ENCODE measurements at places on chromosomes 11 and 22. TPM values are rescaled to one million over a fixed set of nuclear protein-coding genes. Genes with fewer than 3 reads are reported as not detected.
A peak's percentile ranks its signal among the peaks of the same experiment; 100 is the strongest.

DNA sequence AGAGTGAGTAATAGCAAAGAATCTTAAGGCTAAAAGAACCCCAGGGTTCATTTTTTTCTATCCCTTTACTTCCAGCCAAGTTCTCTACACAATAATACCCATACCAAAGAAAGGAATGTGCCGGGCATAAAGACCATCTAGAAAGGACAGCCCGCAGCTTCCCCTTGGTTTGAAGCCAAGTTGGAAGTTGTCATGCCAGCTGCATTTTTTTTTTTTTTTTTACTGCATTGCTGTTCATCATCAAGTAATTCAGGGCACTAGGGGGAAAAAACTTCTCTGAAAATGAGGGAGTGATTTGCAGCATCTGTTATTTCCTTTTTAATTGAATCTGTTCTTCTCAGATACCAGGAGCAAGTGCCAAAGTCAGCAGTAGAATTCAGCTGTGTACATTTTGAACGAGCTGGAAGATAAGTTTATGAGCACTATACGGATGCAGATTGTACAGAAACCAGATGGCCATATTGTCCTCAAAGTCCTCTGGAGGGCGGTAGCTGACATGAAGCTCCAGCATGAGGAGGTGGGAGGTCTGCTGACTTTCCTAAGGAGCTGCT, 56.4 kb downstream of the UBASH3B start:
- no peaks in the 10 kb centered on the region for H3K36me3 ChIP-seq
- H3K4me1 ChIP-seq = no peaks in the 10 kb centered on the region
- no peaks in the 10 kb centered on the region for H3K27me3 ChIP-seq
- no peak for DNase-seq

- no peaks in the 10 kb centered on the region for H3K4me1 ChIP-seq
- H3K36me3 ChIP-seq = no peaks in the 10 kb centered on the region
- no peak overlapping the region for H3K27ac ChIP-seq
- no peaks in the 10 kb centered on the region for H3K27me3 ChIP-seq
- H3K4me3 ChIP-seq = no peak overlapping the region
- DNase-seq = no peak
Measured at GRCh38 chr11:68959465-68960293, 21.1 kb downstream of the MRGPRD start.

DNA sequence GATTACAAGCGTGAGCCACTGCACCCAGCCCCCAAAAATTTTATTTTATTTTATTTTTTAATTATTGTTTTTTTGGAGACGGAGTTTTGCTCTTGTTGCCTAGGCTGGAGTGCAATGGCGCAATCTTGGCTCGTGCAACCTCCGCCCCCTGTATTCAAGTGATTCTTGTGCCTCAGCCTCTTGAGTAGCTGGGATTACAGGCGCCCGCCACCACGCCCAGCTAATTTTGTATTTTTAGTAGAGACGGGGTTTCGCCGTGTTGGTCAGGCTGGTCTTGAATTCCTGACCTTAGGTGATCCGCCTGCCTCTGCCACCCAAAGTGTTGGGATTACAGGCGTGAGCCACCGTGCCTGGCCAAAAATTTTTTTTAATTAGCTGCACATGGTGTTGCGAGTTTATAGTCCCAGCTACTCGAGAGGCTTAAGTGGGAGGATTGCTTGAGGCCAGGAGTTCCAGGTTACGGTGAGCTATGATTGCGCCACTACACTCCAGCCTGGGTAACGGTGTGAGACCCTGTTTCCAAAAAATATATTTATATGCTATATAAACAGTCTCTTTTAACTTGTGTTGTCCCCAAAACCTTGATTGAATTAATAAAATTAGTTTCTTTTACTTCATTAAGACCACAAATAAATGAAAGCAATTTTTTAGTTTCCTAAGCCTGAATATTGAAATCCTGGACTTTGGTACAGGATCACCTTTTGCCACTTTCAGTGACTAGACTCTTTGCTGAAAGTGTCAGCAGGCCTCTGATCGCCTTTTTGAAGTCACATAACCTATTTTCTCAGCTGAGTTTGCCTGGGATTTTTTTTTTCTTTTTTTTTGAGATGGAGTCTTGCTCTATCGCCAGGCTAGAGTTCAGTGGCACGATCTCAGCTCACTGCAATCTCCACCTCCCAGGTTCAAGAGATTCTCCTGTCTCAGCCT, 16.2 kb downstream of the ATG13 start:
- no peaks in the 10 kb centered on the region for H3K4me1 ChIP-seq
- H3K27ac ChIP-seq = no peak overlapping the region
- H3K36me3 ChIP-seq = peaks cover 29% of the 10 kb centered on the region
- no peak for DNase-seq
- no peaks in the 10 kb centered on the region for H3K27me3 ChIP-seq

- no peaks in the 10 kb centered on the region for H3K27me3 ChIP-seq
- no peak for DNase-seq
- no peak overlapping the region for H3K4me3 ChIP-seq
- no peaks in the 10 kb centered on the region for H3K4me1 ChIP-seq
Measured at GRCh38 chr11:131248588-131248987, 121.8 kb upstream of the NTM start.

The FOLR2 gene
- total RNA-seq = 34.5 TPM

- peak overlapping the region; percentile 79 for H3K27ac ChIP-seq
- no peaks in the 10 kb centered on the region for H3K27me3 ChIP-seq
- DNase-seq = no peak
- no peaks in the 10 kb centered on the region for H3K36me3 ChIP-seq
- H3K4me3 ChIP-seq = no peak overlapping the region
Measured at GRCh38 chr11:69122630-69123431, 32.9 kb upstream of the SMIM38 start.

GRCh38 chr11:102109896-102110760, at the start of gene YAP1:
TSS of gene YAP1 (plus strand) at chr11:102110447. CDS start at chr11:102110849, 402 bp downstream.
- H3K27me3 ChIP-seq = no peaks in the 10 kb centered on the region
- peak; percentile 94 for DNase-seq
- no peaks in the 10 kb centered on the region for H3K36me3 ChIP-seq
- peak within 1 kb of the TSS; percentile 100 for H3K27ac ChIP-seq
- H3K4me3 ChIP-seq = peak within 1 kb of the TSS; percentile 89
- H3K4me1 ChIP-seq = peaks cover 10% of the 10 kb centered on the region

- no peaks in the 10 kb centered on the region for H3K4me1 ChIP-seq
- no peaks in the 10 kb centered on the region for H3K27me3 ChIP-seq
- H3K36me3 ChIP-seq = no peaks in the 10 kb centered on the region
- no peak for DNase-seq
- no peak overlapping the region for H3K27ac ChIP-seq
Measured at GRCh38 chr22:19509191-19509590, 15.0 kb downstream of the CLDN5 start.

DNA sequence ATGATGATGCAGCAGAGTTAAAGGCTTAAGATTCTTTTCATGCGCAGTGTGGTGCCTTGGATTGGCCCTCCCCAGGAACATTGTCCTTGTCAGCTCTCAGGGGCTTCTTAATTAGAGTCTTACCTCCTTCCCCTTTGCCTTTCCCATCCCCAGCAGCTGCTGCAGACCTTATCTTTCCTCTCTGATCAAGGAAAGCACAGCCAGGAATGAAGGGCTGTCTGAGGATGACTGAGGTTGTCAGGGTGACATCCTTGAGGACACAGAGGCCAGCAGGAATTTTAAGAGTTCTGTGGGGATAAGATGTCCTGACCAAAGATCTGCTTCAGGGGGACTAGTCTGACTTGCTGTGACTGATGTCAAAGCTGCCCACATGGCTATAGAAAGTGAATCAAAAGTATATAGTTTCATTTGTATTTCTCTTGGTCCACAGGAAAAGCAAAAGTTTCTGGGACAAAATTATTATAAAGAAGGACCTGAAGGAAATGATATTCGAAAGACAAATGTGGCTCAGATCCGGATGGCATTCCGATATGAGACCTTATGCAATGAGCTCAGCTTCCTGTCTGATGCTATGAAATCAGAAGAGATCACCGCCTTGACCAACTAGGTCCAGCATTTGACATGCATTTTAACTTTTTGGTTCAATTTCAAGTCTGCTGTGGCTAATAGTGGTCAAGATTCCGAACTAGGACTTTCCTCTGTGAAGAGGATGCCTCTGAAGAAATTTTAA, 35.5 kb downstream of the RNF141 start:
- H3K27ac ChIP-seq = no peak overlapping the region
- no peak overlapping the region for H3K4me3 ChIP-seq
- no peaks in the 10 kb centered on the region for H3K36me3 ChIP-seq
- DNase-seq = no peak
- H3K27me3 ChIP-seq = no peaks in the 10 kb centered on the region

DNA sequence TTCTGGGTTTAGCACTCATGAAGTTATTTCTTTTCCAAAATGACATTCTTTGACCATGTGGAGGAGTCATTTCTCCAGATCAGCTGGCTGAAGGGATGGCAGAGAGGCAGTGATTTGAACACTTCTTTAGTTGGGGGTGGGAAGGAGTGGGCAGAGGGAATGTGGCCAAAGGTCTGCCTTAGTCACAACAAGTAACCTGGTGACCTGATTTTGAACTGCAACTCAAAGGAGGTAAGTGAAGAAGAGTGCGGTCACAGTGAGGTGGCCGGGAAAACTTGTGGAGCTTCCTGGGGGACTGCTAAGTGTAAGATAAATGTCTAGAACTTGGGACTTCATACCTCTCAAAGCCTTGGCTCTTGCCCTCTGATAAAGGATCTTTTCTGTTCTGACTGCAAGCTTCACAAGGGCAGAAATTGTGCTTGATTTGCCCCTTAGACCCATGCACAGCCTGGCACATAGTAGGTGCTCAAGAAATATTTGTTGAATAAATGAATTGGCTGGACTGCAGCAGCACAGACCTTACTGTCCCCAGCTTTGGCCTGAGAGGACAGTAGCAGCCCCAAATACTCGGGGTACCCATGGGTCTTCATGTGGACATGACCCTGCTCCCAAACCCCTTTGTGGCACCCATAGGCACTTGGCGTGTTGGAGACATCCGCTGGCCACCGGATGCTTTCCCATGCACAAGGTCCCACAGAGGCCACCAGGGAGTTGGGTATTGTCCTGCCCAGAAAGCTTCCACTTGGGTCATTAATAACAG, 99.0 kb upstream of the ALX4 start:
- H3K4me1 ChIP-seq = no peaks in the 10 kb centered on the region
- H3K27me3 ChIP-seq = no peaks in the 10 kb centered on the region
- DNase-seq = peak; percentile 34
- H3K27ac ChIP-seq = no peak overlapping the region
- H3K4me3 ChIP-seq = no peak overlapping the region
- no peaks in the 10 kb centered on the region for H3K36me3 ChIP-seq

DNA sequence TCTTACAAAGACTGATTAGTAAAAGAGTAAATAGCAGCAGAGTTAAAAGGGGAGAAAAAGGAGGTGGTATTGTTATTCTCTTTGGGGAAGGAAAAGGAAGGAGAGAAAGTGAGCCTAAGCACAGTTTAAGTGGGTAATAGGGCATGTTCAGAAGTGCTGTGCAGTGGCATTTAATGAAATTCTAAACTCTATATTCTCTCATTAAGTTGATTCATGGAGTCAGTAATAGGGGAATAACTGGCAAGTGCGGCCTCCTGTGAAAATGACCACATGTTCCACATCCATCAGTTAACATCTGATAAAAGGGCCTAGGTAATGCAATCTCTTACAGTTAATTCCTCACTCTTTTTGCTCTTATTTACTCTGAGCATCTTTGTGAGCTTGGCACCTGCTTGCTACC, 516.7 kb downstream of the JRKL start:
- H3K36me3 ChIP-seq = no peaks in the 10 kb centered on the region
- H3K27ac ChIP-seq = no peak overlapping the region
- no peaks in the 10 kb centered on the region for H3K4me1 ChIP-seq
- H3K27me3 ChIP-seq = no peaks in the 10 kb centered on the region
- DNase-seq = no peak

The OR8D4 gene
- total RNA-seq = not detected

DNA sequence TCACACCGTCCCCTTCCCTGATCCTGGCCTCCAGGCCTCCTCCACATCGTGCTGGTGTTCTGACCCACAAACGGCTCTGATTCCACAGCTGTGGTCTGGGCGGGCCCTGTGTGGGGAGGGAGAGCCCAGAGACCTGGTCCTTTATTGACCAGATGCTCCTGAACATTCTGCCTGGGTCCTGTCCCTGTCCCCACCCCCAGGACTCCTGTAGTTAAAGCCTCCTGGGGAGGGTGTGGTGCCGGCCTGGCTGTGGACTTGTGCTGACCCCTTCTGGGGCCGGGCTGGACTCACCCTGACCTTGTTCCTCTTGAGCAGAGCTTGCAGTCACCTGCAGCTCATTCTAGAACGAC, 128.7 kb downstream of the CTTN start:
- H3K36me3 ChIP-seq = no peaks in the 10 kb centered on the region
- no peak overlapping the region for H3K27ac ChIP-seq
- no peak for DNase-seq

All from ascending aorta (tissue), 2 donors.